ENCODE measurements at places on chromosomes 2 and 18.
A peak's percentile ranks its signal among the peaks of the same experiment; 100 is the strongest.

GRCh38 chr2:234747833-234748559 lies 203.8 kb upstream of the SH3BP4 start:
- no peak for DNase-seq

- DNase-seq = no peak
These were observed 59.9 kb downstream of the PTPRM start for GRCh38 chr18:7626922-7627440.

GRCh38 chr18:55642191-55642590 lies 54.2 kb upstream of the TCF4 start:
- no peak for DNase-seq

GRCh38 chr18:9539283-9539682 lies 64.0 kb downstream of the RALBP1 start:
- no peak for DNase-seq

DNA sequence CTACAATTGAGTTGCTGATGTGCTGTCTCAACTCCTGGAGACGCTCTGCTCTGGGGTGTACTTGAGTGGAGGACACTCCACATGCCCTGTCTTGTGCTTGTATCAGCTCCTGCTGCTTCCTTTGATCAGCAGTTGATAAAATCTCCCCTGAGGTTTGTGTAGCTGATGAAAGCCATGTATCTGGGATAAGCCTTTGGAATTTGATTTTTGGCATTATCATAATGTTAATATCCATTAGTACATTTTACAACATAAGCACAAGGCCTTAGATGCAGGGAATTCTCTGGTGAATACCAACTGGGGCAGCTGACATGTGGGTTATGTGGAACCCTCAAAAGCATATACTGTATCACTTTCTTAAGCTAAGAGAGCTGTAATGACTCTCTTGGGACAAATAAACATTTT lies 222.7 kb upstream of the ITGA4 start:
- DNase-seq = no peak

DNA sequence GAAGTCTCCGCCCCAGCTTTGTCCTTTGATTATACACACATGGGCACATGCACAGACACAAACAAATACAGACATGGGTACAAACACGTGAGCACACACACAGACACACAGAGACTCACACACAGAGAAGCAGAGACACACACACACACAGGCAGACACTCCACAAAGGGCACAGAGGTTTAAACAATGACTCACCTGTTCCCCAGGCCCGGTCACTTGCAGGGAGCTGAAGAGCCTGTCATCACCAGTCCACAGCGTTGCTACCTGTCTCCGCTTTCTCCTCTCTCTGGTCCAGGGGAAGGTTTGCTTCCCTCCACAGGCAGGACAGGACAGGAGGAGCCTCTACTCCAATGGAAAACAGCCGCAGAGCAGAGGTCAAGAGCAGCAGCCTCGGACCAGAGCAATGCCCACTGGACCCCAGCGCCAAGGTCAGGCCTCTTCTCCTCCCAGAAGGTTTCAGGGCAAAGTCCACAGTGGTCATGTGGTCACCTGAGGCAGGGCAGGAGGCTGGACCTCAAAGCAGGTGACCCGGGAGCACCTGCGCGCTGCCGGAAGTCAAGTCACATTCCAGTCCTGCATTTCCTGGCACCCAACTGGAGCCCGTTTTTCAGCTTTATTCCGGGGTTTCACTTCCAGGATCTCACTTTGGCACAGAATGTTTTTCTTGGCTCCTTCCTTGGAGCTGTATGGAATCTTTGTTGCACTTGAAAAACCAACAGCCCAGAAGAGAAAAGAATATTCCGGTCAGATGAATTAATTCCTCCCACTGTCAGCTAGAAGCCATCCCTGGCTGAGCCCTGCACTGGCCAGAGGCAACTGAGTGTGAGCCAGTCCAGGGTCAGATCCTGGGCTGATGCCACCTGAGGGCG lies at the start of gene RAB17:
Gene RAB17 (minus strand): TSS at position 463 of the 869 bp plus-strand sequence. CDS start 4,580 bp downstream, outside the sequence.
- peak; percentile 71 for DNase-seq

DNA sequence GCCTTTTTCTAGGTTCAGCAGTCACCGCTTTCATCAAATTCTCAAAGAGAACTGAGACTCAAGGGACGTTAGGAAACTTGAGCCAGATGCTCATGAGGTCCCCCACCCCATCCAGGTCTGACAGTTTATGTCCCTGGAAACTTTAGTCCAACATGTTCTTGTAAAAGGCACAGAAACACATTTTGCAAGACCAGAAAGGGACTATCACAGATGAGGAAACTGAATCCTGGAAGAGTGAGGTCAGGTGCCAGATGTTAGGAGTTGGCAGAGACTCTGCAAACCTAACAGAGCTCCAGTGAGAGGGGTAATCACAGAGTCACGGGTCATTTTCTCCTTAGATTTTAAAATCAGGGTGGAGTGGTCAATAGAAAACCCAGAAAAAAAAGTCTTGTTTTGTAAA lies 76.6 kb downstream of the RDH14 start:
- DNase-seq = no peak

- DNase-seq = no peak
These were observed 121.6 kb downstream of the ZRANB3 start for GRCh38 chr2:135409436-135409835.

GRCh38 chr18:9700261-9700796 lies 7.8 kb upstream of the RAB31 start:
- no peak for DNase-seq

- no peak for DNase-seq
These were observed 318.7 kb downstream of the NOL4 start for GRCh38 chr18:33906046-33906445.

DNA sequence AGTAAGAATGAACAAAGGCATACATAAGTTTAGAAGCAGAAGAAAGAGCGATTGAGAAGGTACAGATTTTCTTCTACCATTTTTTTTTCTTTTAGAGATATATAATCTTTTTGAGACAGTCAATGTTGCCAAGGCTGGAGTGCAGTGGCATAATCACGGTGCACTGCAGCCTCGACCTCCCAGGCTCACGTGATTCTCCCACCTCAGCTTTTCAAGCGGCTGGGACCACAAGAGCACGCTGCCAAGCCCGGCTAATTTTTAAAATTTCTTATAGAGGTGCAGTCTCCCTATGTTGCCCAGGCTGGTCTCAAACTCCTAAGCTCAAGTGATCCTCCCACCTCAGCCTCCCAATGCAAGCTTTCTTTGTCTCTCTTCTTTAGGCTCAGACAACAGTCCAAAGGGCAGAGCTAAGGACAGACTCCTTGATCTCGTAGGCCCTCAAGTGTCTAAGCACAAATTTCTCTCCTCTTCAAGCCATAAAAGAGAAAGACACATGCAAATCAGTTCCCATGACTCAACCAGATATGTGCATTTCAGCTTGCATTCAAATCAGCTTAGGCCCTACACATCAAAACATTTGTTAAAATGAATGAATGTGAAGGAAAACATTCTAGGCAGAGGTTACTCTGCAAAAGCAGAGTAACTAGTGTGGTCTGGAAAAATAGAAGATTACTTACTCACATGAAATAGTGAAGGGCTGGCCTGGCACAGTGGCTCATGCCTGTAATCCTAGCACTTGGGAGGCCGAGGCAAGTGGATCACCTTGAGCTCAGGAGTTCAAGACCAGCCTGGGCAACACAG lies 18.0 kb downstream of the ITSN2 start:
- no peak for DNase-seq

DNA sequence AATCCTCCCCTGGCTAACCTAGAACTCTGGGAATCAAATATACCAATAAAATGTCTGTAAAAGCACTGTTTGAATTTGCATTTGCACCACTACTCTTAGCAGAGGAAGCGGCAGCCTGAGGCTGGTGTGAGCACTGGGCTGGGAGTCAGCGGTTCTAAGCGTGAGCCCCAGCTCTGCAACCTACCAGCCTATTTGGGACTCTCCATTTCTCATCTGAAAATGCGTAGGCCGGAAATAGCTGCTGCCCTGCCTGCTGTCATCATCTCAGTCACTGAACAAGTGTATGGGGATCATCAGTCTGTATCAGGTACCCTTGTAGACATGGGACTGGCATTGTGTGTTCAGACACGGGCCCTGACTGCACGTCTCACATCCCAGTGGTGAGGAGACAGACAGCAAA lies 194.3 kb downstream of the ANKRD30B start:
- DNase-seq = no peak

- DNase-seq = no peak
These were observed 195.9 kb upstream of the TCF4 start for GRCh38 chr18:55783921-55784320.

GRCh38 chr18:13430663-13431062 lies 212.1 kb downstream of the LDLRAD4 start:
- no peak for DNase-seq

GRCh38 chr2:9391961-9392720 lies 31.2 kb downstream of the ITGB1BP1 start:
- DNase-seq = no peak

GRCh38 chr2:235669269-235669831 lies 175.5 kb downstream of the AGAP1 start:
- DNase-seq = peak; percentile 92

Data from iPS-NIHi11 (cell line).